Right ventricle myocardium superior (tissue), 1 donor: ENCODE measurements at places on chromosomes 5 and 9.

GRCh38 chr5:180455872-180456271 lies 38.3 kb upstream of the CNOT6 start:
- no peak for DNase-seq

- no peak for DNase-seq
Observed at GRCh38 chr5:170312666-170313065, 15.1 kb upstream of the LCP2 start.

DNA sequence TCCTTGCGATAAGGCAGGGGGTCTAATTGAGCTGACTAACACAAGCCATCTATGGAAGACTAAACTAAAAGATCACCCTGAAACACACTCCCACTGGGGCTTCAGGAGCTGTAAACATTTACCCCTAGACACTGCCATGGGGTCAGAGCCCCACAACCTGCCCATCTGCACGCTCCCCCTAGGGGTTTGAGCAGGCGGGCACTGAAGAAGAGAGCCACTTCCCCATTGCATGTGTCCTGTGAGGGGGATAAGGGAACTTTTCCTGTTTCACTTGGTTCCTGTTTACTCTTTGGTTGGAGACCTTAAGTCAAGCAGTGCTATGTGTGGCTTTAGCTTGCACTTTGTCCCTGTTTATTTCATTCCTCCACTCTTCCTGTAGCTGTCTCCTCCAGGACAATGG lies 1929.5 kb upstream of the CDH9 start:
- no peak for DNase-seq

- DNase-seq = no peak
Observed at GRCh38 chr9:113660196-113660595, 196.7 kb downstream of the RGS3 start.

DNA sequence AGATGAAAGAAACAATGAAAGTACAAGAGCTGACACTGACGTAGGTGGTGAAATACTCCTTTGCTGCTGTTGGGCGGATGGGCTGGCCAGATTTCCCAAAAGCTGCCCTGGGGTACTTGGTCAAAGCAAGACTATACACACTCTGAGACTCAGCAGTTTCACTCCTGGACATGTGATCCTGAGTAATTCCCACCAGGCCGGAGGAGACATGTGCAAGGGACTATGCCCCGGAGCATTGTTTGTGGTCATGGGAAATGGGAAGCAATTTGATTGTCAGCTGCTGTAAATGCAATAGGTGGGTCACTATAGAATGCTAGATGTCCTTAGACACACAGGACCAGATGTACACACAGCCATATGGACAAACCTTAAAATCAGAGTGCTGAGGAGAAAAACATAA lies 116.1 kb downstream of the DCP2 start:
- DNase-seq = no peak

- DNase-seq = no peak
Observed at GRCh38 chr9:8361364-8361763, 561.8 kb upstream of the DMAC1 start.

- DNase-seq = no peak
Observed at GRCh38 chr9:71790296-71790695, 22.0 kb upstream of the CEMIP2 start.

GRCh38 chr5:27908341-27908740 lies 870.0 kb upstream of the CDH9 start:
- no peak for DNase-seq
